Transverse colon (tissue), 4 donors: ENCODE measurements at places on chromosomes 4 and X.
A peak's percentile ranks its signal among the peaks of the same experiment; 100 is the strongest.

DNA sequence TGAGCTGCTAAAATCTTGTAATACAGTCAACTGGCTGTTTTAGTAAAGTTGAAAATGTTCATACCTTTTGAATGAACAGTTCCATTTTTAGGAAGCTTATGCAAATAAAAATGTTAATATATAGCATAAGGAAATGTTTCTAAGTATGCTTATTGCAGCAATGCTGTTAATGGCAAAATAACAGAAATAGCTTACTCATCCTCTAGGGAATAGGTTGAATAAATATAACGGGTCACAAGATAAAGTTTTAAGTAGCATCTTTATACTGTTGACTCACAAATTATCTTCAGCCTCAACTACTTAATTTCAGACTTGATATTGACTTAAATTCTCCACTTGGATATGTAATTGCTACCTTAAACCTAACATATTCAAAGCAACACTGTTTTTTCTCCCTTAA is 27.7 kb downstream of the HERC3 start:
- DNase-seq: no peak

- DNase-seq: no peak
These were observed 1202.1 kb downstream of the ADGRL3 start for GRCh38 chr4:62402088-62402806.

DNA sequence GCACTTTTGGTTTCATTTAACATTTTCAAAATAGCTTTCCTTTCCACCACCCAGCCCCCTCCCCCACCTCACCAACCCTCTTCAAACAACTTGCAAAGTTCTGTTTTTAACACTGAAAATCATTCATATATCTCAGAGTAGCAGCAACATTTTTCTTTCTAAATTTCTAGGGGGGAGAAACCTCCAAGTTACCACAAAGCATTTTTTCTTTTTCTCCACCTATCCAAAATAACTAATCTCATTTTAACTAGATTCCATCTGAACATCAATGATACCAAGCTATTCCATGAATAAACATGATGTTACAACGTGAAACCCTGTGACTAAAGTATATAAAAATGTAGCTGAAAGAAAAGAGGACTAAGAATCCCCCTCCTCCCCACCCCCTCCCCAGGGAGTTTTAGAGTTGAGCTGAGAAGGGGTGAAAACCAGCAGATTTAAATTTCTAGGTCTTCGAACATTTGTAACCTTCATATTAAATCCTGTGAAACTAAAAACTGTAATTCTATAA is 5.2 kb downstream of the LDB2 start:
- DNase-seq: no peak

GRCh38 chrX:25873196-25873595 is 264.9 kb upstream of the MAGEB18 start:
- DNase-seq: no peak

- DNase-seq: no peak
These were observed 43.9 kb upstream of the RAP2C start for GRCh38 chrX:132263127-132263526.

DNA sequence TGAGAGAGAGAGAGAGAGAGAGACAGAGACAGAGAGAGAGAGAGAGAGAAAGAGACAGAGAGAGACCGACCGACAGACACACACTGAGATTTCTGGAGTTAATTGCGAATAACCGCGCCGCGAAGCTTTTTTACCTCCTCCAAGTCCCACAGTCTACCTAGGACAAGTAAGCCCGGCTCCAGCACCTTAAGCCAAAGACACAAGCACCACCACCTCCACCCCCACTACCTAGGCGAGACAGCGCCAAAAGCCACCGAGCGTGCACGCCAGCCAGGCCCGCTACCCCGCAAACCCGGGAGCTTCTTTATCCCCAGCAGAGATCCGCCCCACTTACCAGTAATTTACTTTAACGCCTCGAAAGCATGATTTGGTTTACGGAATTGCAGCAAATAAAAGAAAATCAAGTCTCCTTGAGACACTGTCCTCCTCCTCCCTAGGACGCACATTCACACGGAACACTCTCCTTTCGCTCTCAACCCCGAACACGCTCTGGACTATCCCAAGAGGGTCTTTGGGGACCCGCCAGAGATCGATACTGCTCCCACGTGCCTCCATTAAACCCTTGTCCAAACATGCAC is 649.6 kb upstream of the DIPK2B start:
- no peak for DNase-seq

- DNase-seq: peak; percentile 53
These were observed 92.4 kb downstream of the CXCL13 start for GRCh38 chr4:77697860-77698590.

DNA sequence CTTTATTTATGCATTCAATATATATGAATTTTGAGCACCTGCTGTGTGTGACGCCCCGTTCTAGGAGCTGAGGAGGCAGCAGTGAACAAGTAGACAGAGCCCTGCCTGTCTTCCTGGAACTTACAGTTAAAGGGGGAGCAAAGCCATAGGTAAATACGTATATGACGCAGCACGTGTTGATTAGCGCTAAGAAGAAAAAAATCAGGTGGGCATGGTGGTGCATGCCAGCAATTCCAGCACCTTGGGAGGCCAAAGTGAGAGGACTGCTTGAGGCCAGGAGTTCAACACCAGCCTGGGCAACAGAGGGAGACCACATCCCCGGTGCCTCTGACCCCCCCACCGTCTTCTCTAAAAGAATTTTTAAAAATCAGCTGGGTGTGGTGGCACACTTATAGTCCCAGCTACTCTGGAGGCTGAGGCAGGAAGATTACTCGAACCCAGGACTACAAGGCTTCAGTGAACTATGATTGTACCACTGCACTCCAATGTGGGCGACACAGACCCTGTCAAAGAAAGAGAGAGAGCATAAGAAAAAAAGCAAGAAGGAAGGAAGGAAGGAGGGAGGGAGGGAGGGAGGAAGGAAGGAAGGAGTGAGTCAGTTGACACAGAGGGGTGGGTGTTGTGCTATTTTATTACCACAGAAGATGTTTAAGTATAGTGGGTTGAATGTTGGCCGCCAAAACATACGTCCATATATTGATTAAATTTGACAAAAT is 5.4 kb upstream of the KIAA0232 start:
- no peak for DNase-seq

DNA sequence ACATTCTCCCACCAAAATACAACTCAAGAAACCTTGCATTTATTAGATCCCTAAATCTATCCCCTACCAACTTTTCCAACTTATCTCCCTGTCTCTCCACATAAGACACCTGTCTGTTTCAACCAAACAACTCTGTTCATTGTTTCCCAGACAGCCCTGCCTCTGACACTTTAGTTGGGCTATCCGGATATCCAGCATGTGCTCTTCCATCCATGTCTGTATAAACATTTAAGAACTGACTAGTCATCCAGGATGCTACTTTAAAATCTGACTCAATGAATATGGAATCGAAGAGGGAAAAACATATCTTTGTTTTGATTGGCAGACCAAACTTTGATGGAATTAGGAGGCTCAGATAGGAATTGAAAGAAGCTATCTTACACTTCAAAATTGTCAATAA is 143.2 kb upstream of the DCAF8L1 start:
- DNase-seq: no peak

- no peak for DNase-seq
These were observed 52.6 kb downstream of the GPR50 start for GRCh38 chrX:151228935-151229334.

DNA sequence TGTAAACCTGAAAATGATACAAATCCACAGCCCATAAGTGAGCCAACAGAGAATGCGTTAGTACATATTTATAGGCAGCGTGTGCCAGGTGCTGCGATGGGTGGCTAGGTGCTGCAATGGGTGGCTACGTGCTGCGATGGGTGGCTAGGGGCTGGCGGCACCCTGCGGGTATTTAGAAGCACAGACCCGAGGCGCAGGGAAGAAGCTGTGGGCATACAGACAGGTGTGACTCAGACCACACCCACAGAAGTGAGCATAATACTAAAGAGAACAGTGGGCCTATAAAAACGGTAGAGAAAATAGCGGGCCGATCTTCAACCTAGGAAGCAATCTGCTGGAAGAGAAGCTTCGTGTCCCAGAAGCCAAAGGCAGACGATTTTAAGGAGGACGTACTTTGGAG is 81.1 kb downstream of the FAT1 start:
- no peak for DNase-seq

GRCh38 chrX:110053453-110053852 is 50.5 kb downstream of the TMEM164 start:
- no peak for DNase-seq

- DNase-seq: no peak
These were observed 185.3 kb downstream of the CRLF2 start for GRCh38 chrX:1027133-1027532.

DNA sequence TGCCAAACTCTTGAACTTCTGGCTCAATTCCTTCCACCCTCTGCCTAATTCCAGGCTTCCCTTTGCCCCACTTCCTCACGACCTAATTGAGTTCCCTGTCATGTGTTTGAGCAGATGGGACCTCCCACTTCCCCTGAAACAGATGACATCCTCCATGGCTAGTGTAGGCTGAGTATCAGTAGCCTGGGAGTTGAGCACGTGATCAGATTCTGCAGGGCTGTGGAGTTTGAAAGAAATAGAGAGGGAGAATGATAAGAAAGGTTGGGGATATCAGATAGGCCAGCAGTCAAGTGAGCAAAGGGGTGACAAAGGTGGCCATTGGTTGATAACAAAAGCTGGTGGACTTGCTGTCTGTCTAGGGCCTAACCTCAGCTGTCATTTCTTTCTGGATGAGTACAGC is 18.8 kb upstream of the NWD2 start:
- no peak for DNase-seq

DNA sequence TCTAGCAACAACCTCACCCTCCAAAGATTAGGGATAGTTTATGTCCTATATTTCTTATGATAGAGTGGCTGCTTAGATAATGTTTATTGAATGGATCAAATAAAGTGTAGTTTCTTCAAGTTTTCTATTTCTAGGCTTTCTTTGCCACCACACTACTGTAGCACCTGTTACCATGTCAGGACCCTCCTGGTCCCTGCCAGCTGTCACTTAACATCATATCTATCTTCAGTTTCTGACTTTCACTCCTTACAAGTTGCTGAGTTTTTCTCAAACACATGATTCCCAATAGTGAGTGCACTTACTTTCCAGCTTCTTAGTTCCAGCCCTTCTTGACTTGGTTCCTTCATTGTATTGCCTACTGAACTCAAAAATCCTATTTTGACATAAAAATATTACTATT is 593.9 kb upstream of the PITX2 start:
- DNase-seq: no peak

GRCh38 chr4:126888968-126889367 is 743.8 kb upstream of the INTU start:
- DNase-seq: no peak

DNA sequence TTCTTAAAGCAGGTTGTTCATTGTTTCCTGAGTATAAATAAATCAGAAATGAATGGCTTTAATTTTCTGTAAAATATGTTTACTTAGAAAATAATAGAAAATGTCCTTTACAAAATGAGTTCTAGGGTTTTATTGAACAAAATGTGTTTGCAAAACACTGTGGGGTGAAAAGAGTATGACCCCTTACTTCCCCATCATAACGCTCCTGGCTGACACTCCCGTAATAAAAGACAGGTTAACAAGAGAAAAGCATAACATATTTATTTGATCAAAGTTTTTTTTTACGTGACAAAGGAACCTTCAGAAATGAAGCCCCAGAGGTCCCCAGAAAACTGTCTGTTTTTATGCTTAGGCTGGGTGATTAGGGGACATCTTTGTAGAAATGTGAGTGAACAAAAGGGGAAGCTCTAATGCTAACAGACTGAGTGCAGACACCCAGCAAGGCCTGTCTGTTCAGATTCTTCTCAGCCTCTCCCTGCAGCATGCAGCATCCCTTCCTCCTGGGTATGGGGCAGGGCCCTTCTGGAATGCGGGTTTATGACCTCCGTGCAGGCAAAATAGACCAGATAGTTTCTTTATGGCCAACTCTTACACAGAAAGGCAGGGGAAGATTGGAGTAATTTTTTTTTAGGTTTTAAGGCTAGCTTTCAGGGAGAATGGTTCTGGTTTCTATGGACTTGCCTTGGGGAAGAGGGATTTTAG is 26.1 kb downstream of the ZFP42 start:
- DNase-seq: peak; percentile 76

DNA sequence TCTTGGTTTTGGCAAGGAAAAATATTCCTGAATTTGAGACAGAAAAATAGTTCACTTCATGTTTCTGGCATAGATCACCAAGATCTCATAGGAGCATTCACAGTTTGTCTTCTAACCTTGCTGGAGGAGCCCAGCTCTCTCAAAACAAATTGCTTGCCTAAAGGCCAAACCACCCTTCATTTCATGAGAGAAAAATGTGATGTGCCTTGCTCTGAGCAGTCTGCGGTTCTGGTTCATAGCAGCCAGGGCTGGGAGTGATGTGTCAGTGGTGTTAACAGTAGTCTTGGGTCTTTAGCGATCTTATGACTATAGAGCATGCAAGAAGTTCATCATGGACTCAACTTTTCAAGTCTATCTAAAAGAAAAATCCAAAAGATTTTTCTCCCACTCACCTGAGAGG is 183.3 kb downstream of the DCLK2 start:
- DNase-seq: no peak

- DNase-seq: no peak
These were observed 77.1 kb upstream of the PABPC4L start for GRCh38 chr4:134278675-134279074.

DNA sequence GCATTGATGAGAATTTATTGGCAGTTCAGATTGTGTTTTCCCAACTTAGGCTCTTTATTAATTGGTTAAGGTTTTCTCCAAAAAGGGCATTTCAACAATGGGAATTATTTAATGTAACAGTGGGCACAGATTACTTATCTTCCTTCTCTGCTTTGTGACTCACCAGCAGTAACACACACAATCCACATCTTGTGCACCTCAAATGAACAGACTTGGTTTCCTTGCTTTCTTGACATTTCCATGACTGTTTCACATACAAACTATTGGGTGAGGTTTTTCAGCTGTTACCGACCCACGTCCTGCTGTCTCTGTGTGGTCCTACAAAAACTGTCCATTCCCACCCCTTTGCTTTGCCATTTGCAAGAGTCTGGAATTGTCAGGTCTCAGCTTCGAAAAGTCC is 38.1 kb downstream of the CCNI start:
- no peak for DNase-seq

- DNase-seq: no peak
These were observed 1.2 kb downstream of the P2RY10 start for GRCh38 chrX:78946178-78946931.

DNA sequence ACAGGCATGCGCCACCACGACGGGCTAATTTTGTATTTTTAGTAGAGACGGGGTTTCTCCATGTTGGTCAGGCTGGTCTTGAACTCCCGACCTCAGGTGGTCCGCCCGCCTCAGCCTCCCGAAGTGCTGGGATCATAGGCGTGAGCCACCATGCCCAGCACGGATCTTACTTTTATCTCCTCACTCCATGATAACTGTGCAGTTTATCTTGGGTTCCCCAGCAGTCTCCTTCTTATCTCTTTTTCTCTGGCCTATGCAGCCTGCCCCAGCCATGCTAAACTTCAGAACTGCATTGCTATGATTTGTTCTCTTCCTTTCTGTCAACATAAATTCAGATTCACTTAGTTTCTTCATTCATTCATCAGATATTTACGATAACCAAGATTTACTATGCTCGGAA is 22.4 kb downstream of the PAGE1 start:
- DNase-seq: no peak
